ENCODE measurements at places on chromosomes 4 and X.
A peak's percentile ranks its signal among the peaks of the same experiment; 100 is the strongest.

DNA sequence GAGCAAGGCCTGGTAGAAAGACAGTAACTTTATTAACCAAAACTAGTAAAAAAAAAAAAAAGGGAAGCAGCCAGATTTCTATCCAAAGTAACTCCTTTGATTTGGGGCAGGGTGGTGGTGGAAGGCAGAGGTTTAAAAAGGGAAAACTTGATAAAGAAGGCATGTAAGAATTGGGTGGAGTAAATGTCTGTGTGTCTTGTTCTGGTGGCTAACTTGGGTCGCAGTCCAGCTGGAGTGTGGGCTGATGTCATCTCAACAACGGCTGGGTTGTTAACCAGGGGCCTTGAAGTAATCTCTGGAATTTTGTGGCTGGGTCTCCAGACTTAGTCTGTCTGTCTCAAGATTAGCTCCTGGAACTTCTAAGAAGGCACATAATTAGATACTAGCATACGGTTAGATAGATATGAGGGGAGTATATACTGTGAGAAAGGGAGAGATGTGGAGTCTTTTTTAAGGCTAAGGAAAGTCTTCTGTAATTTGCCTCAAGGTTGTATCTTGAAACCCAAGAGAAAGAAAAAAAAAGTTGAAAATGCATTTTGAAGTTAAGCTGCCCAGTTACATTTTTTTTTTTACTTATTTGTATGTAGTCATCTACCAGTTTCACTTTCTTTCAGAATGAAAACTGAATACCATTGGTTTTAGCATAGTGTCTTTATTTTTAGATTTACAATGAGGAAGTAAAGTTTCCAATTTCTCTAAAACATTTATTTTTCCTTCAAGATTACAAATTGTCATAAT lies 48.3 kb downstream of the MTHFD2L start:
- DNase-seq = no peak

DNA sequence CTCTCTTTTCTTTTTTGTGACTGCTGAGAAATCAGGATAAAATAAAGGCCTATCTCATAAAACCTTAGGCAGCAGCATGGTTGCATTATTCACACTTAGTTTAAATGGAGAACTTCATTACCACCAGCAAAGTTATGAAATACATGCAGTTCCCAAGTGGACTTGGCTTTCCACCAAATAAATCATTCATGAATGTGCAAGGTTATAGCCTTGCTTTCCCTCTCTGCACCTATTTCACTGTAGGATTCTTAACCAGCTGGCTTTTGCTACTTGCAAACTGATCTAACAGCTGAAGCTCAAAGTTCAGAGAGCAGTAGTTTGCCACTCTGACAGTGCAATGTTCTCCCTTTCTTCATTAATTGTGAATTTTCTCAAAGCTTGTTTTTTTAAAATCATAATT lies 140.1 kb upstream of the SMIM31 start:
- DNase-seq = no peak

DNA sequence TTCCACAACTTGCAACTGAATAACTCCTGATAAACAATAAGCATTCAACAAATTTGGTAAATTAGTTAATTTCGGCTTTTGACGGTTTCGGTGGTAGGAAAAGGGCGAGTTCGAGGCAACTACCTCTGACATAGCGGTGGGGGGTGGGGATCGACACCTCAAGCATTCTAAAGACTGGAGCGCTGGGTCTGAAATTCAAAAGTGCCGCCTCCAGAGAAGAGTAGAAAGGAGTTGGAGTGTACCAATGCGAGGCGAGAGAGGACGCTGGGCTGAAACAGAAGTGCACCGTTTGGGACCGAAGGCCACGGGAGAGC lies 725 bp downstream of the SMC1A start:
- no peak for DNase-seq

DNA sequence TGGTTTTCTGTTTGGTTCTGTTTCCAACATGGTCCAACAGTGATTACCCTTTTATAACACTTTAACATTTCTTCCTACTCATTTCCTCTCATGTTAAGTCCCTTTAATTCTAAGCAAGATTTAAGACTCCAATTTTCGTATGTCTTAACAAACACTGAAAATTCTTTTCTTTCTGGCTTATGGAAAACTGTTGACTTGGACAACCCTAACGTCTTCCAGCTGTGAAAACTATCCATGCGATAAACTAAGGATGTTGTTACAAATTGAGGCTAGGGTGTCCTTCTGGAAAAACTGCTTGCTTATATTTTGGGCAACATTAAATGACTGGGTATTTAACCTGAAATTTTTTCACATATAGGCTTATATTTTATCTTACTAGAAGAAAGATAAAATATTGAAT lies 33.9 kb upstream of the RTL3 start:
- no peak for DNase-seq

- no peak for DNase-seq
Observed at GRCh38 chrX:15749642-15750610, 11.9 kb downstream of the CA5B start.

DNA sequence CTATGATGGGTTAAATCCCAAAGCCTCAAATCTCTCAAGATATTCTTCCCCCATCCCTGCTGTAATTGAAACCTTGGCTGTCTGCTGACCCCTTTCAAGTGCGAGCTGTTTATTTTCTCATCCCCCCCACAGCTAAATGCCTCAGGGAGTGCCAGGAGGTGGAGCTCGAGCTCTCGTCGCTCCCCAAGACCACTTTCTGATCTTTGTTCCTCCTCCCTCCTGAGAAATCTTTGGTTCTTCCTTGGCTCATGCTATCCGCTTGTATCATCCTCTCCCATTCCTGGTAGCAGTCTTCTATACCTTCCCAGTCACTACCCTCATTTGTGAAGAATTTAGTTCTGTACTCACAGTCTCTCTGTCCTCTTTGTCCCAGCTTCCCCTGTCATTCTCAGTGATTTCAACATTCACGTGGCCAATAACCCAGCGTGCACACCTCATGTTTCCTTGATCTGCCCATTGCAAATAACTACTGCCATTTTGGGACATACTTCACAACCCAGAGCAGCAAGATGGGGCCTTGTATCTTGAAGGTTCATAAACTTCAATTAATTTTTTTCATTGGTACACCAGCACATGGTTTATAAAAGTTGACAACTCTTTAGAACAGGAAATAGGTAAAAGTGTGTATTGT lies 9.2 kb upstream of the SLC25A43 start:
- DNase-seq = no peak

DNA sequence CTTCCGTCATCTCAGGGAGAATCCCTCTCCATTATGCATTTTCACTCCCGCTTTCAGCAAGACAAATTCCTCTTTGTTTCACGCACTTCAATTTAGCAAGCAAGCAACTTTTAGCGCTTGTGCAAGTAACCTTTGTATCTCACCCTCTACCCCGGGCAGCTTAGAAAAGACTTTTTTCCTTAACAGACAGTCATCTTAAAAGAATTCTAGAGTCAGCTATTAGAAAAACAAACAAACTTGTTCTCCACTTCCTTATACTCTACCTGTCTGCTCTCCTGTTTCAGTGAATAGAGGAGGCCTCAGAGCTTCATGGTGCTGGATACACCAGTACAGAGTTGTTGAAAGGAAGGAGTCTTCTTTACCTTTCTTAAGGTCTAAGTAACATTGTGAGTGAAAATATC lies 12.1 kb downstream of the TIGD2 start:
- no peak for DNase-seq

- DNase-seq = peak; percentile 15
Observed at GRCh38 chrX:40434947-40435346, 145.8 kb upstream of the ATP6AP2 start.

DNA sequence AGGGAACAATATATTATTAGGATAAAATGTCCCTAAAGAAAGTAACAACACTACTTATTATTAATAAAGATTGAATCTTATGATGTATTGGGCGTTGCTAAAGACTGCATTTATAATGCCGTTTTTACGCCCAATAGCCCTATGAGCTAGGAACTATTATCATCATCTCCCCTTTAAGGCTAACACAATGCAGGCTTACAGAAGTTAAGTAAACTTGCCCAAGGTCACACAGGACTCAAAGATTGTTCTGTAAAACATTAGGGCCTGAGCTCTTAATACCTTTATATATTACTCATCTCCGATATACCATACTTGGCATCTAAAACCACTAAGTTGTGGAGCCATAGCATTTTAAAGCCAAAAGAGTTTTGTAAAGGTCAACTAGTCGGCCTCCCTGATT lies 149.5 kb downstream of the FAM13A start:
- DNase-seq = no peak

GRCh38 chrX:42495139-42495538 lies 282.8 kb downstream of the PPP1R2C start:
- DNase-seq = no peak

- no peak for DNase-seq
Observed at GRCh38 chrX:66863721-66864120, 224.8 kb upstream of the EDA2R start.

- DNase-seq = no peak
Observed at GRCh38 chrX:72258174-72258573, 18.9 kb downstream of the RPS4X start.

All from iPS DF 19.7 (cell line).